ENCODE measurements at places on chromosomes 13 and 19.

DNA sequence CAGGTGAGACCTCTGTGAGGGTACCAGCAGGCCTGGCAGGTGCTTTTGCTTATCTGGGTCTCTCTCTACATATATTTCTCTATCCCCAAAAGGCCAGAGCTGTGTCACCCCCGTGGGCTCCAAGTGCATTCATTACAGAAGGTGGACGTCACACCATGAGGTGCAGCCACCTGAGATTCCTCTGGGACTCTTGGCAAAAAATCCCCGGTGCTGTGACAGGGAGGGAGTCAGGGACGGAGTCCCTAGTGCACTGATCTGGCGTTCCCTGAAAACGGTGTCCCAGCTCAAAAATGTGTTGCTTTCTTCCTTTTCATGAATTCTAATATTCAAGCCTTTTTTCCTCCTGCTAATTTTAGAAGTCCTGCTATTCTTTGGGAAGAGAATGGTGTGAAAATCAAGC, 13.5 kb downstream of the TSHZ3 start:
- no peak for DNase-seq

- peak; percentile 65 for DNase-seq
These were observed 9.1 kb upstream of the POP4 start for GRCh38 chr19:29596885-29597525.

- DNase-seq: no peak
These were observed 10.6 kb upstream of the NFIX start for GRCh38 chr19:12984683-12985048.

GRCh38 chr19:19022380-19022961, 10.8 kb downstream of the SUGP2 start:
- no peak for DNase-seq

- DNase-seq: peak; percentile 80
These were observed 1.0 kb downstream of the HMGB1 start for GRCh38 chr13:30464496-30465342.

GRCh38 chr19:7920519-7921301, 572 bp downstream of the SNAPC2 start:
- peak; percentile 94 for DNase-seq

DNA sequence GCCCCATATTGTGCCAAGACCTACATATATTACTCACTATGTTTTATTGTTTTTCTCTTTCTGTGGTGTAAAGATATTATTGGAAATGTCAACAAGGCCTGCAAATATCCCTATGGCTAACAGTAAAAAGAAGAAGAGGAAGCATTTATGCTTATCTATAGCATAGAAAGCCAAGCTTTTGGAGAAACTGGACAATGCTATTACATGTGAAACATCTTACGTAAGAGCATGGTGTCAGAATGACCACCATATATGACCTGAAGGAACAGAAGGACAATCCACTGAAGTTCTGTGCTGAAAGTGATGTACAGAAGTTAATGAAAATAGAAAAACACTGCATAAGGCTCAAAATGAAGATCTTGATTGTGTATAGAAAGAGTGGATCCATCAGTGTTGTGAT, 145.2 kb downstream of the KCTD12 start:
- no peak for DNase-seq

DNA sequence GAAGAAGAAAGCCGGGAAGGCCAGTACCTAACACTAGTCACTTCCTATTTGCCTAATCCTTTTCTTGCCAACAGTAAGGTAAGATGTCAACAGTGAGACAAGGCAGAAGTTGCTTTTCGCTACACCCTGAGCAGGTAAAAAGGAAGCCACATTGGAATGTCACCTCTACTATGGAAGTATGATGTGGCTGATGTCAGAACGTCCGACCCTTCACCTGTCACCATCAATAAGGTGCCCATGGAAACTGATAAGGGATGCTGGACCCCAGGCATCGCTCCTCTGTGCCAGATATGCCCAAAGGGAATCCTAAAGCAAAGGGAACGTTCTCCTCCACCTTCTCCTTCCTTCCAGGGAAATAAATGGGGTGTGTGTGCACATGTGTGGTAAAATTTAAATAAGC, 34.3 kb downstream of the COL4A1 start:
- DNase-seq: no peak

- DNase-seq: peak; percentile 60
These were observed 62.3 kb downstream of the ITGBL1 start for GRCh38 chr13:101514695-101515275.

DNA sequence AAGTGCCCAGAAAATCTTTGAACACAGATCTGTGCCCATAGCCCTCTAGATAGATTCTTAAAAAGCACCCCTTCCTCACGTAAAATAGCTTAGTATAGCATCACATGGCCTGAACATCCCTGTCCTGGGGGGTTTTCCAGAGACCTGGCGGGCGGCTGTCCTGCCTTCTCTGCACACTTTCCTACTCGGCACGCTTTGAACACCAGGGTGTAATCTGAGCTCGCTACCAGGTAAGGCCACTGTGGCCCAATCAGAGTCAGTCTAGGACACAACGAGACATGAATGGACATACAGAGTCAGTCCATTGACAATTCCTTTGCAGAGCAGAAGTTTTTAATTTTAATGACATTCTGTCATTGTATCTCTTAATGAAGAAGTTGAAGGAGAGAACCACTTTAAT, 8.1 kb downstream of the CYP2A13 start:
- no peak for DNase-seq

GRCh38 chr13:101841698-101842097, 389.2 kb downstream of the ITGBL1 start:
- DNase-seq: no peak

DNA sequence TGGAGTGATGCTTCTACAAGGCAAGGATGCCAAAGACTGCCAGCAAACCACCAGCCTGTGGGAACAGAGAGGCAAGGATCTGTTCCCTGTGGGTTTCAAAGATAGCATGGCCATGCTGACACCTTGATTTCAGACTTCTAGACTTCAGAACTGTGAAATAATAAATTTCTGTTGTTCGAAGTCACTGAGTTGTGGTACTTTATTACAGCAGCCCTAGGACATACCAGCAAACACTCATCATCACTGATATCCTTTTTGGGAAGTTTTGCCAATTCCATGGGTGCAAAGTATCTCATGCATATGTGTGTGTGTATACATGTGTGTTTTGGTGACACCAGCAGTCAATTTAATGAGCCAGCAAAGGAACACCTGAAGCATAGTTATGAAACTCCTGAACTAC, 21.0 kb downstream of the LMO7 start:
- no peak for DNase-seq

- DNase-seq: no peak
These were observed 13.1 kb upstream of the HOMER3 start for GRCh38 chr19:18954094-18954493.

DNA sequence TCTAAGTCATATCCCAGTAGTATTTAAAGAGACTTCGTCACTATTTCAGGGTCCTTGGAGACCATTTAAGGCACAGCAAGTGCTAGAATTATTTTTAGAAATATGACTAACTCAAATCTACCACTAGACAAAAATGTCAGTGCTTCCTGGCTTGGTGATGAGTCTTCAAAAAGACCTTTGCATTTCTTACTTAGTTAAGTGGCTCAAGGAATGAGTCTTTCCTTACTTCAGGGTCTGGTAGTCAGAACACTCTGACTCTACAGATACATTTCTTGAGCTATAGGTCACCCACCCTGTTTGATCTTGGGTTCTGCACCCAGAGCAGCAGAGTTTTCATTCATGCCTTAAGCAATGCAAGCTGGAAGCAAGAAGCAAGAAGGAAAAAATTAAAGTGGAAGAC, 191.0 kb upstream of the HTR2A start:
- no peak for DNase-seq

DNA sequence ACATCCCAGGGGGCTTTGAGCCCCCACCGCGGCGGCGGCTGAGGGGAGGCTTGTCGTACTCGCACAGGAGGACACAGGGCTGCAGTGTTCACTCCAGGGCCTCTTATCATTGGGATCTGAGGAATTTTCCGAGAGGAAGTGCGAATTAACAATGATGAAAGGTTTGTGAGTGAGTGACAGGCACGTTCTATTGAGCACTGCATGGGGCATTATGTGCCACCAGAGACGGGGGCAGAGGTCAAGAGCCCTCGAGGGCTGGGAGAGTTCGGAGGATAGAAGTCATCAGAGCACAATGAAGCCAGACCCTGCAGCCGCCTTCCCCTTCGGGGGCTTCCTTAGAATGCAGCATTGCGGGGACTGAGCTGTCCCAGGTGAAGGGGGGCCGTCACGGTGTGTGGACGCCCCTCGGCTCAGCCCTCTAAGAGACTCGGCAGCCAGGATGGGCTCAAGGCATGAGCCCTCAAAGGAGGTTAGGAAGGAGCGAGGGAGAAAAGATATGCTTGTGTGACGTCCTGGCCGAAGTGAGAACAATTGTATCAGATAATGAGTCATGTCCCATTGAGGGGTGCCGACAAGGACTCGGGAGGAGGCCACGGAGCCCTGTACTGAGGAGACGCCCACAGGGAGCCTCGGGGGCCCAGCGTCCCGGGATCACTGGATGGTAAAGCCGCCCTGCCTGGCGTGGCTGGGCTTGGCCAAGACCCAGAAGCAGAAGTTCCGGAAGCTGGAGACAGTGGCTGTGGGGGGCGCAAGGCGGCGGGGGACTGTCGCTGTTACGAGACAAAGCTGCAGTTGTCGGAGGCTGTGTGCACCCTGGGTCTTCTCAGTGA, 53.9 kb downstream of the MCF2L start:
- DNase-seq: no peak

GRCh38 chr13:113171250-113172125, 13.0 kb downstream of the PROZ start:
- DNase-seq: no peak

DNA sequence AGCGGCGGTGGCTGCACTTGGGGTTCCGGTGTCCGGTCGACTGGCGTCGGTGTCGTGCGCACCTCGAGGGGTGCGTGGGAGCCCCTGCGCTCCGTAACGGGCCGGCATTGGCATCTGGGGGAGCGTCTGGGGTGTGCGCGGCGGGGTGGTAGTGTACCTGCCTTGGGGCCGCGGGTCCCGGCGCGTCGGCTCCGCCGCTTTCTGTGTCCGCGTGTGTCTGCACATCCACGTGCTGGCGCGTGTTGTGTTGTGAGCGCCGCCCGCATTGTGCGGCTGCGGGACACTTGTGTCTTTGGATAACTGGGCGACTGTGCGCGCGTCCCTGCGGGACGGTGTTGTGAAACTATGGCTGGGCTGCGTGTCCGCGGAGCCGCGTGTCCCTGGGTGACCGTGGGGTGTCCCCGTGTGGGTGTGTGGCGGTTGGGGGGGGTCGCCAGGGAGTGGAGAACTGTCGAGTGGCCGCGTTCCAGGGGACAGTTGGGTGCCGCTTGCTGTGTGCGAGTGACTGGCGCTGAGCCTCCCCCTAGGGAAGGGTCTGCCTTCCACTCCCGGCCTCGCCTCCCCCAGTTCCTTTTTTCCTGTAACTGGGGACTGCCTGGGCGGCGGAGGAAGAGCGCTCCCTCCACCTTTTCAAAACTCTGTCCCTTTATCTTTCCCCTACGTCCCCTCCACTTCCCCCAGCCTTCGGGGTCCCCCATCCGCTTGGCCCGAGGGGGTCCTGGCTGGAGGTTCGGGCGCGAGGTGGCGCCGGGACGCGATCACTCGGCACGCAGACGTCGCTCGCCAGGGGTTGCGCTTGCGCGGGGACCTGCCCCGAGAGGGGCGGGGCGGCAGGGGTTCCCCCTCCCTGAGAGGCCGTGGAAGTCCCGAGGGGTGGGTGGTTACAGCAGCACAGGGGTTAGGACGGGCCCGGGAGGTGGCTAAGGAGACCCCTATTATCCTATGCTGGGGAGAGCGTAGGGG, 5.7 kb upstream of the NFIC start:
- no peak for DNase-seq

- DNase-seq: no peak
These were observed 131.3 kb downstream of the CYSLTR2 start for GRCh38 chr13:48784916-48785548.

All from left kidney (tissue), 8 donors.